Spinal cord (tissue), 10 donors: ENCODE measurements at places on chromosomes 5 and 9.

DNA sequence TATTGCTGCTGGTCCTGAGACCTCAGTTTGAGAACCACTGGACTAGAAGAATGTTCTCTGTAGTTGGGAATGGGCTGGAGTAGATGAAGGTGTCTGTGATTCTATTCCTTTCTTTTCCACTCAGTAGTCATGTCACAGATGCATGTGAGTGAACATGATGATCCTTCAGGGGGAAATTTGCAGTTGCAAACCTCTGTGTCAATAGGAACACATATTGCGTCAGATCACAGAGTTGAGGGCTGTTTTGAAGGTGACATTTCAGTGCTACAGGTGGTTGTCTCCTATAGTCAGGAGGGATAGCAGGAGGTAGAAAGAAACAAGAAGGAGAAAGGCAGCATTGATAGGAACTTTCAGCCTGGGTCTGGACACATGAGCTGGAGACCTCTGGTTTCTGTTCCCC is 239.3 kb downstream of the ARHGEF28 start:
- no peak overlapping the region for H3K27ac ChIP-seq
- H3K4me3 ChIP-seq, result no peak overlapping the region
- peaks cover 4% of the 10 kb centered on the region for H3K36me3 ChIP-seq
- H3K4me1 ChIP-seq, result no peaks in the 10 kb centered on the region
- no peak for DNase-seq
- no peaks in the 10 kb centered on the region for H3K27me3 ChIP-seq

GRCh38 chr5:76616206-76616605 is 7.0 kb downstream of the F2RL2 start:
- H3K27me3 ChIP-seq, result peaks cover 2% of the 10 kb centered on the region
- H3K4me1 ChIP-seq, result no peaks in the 10 kb centered on the region
- no peak overlapping the region for H3K27ac ChIP-seq
- H3K4me3 ChIP-seq, result no peak overlapping the region
- no peak for DNase-seq

DNA sequence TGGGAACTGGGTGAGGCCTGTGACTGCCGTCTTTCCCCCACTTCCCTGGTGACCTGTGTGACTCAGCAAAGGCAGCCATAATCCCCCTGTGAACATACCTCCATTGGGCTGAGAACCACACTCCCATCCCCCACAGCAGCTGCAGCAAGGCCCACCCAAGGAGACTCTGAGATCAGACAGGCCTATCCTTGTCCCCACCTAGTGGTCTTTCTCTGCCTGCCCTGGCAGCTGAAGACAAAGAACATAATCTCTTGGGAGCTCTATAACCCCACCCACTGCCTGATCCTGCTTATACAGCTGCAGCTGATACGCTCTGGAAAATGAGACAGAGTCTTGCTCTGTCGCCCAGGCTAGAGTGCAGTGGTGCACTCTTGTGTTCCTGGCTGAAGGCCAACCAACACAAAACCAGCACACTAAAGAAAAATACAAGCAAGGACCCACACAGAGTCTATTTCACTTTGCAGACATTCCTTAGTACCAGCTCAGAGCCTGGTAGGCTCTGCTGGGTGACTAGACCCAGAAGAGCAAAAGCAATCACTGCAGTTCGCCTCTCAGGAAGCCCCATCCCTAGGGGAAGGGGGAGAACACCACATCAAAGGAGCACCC is 106.7 kb downstream of the MCTP1 start:
- no peak overlapping the region for H3K27ac ChIP-seq
- H3K27me3 ChIP-seq, result no peaks in the 10 kb centered on the region
- no peaks in the 10 kb centered on the region for H3K4me1 ChIP-seq
- H3K36me3 ChIP-seq, result no peaks in the 10 kb centered on the region
- DNase-seq, result peak; percentile 30

GRCh38 chr5:96232602-96233001 is 200.4 kb downstream of the PCSK1 start:
- no peaks in the 10 kb centered on the region for H3K4me1 ChIP-seq
- H3K4me3 ChIP-seq, result no peak overlapping the region
- no peak overlapping the region for H3K27ac ChIP-seq
- no peaks in the 10 kb centered on the region for H3K36me3 ChIP-seq
- H3K27me3 ChIP-seq, result no peaks in the 10 kb centered on the region

DNA sequence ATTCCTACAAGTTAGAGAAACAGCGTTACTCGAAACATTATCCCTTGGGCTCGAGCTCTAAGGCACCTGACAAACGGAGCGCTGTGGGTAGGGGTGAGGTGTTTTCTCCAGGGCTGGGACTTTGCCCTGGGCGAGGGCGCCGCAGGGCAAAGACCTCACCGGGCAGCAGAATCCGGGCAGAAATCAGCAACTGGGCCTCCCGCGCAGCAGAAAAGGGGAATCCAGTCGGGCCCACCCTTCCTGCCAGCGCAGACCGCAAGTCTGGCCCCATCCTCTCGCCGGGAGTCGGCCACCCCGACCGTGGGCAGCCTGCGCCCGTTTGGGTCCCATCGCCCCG is 430 bp upstream of the MSH3 start:
- H3K4me3 ChIP-seq, result peak overlapping the region; percentile 54
- H3K27ac ChIP-seq, result no peak overlapping the region
- no peak for DNase-seq
- no peaks in the 10 kb centered on the region for H3K27me3 ChIP-seq
- peaks cover 16% of the 10 kb centered on the region for H3K36me3 ChIP-seq
- H3K4me1 ChIP-seq, result peaks cover 9% of the 10 kb centered on the region
